H9 (cell line): ENCODE measurements at places on chromosomes 4 and X.

GRCh38 chrX:10203617-10204016 lies 46.8 kb downstream of the CLCN4 start:
- DNase-seq, result no peak

GRCh38 chr4:74376888-74377483 lies 12.0 kb downstream of the EREG start:
- no peak for DNase-seq

DNA sequence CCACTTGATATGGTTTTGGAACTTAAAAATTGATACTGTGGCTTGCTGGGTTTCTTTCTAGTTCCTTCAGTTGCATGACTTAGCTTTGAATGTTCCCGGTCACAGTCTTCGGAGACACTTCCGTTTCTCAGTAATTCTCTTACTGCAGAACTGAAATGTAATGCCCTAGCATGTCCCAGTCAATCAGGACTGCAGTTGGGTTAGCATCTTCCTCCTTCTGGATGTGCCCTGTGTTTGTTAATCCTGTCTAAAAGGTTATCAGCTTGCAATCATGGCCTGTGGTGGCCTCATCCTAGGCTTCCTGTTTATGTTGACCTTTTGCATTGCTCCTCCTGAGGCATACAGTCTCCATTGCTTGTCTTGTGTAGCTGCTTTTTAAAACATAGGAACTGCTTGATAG lies 275.9 kb downstream of the ARHGAP10 start:
- no peak for DNase-seq

DNA sequence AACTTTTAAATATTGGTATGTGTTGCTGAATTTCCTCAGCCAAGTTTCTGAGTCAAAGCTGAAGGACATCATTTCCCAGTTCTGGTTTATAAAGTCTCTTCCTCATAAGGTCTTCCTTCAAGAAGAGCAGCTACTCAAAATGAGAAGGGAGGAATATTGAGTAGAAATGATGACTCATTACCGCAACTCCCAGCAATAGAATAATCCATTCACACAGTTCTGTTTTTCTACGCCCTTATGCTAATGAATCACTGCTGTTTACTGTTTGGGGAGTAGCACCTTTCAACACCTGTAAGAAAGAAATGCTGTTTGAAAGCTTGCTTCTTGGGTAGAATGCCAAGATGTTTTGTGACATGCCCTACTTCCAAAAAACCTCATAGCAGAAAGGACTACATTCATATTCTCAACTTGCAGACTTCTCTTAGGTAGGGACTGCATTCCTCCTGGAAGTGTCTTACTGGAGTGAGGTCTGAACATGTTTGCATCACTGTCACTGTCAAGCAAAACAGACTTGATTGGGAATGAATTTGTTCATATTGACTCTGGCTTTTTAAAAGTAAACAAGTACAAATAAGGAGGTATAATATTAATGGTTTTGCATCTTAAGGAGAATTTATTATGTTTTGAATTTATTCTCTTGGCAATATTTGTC lies 147.2 kb upstream of the BANK1 start:
- DNase-seq, result no peak

DNA sequence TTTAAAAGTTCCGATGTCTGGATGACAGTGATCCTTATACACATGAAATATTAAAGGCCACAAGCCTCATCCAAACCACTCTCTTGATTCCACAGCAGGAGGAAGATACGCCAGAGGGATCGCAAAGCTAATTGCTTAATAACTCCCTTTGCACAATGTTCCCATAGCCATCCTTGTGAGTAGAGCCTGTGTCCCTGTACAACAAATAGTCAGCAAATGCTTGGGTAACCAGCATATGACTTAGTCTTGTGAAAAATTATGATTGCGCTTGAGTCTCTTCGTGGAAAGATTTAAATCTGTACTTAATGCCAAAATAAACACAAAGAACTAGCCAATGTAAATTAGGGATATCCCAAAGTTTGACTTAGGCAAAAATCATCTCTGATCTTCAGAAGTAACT lies 31.5 kb downstream of the SLC9A7 start:
- no peak for DNase-seq

- no peak for DNase-seq
These were observed 1.3 kb downstream of the NCAPG start for GRCh38 chr4:17812125-17812524.

DNA sequence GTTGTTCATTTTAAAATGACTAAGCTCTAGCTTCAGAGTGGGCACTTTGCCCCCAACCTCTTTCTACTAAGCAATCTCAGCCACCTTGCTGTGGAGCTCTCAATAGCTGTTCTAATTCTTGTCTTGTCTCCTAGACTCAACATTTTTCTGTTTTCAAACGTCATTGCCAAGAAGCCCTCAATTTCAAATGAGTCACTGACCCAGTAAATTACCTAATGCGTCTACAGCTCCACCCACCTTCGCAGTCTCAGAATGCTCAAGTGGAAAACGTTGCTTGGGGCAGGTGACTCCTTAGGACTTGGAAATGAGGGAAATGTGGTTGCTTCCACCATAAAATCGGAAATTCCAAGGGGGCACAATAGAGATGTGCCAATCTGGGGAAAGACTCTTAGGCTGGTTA lies 59.0 kb downstream of the ING2 start:
- no peak for DNase-seq

- DNase-seq, result peak; percentile 72
These were observed 1.7 kb downstream of the FRAS1 start for GRCh38 chr4:78058591-78059523.

DNA sequence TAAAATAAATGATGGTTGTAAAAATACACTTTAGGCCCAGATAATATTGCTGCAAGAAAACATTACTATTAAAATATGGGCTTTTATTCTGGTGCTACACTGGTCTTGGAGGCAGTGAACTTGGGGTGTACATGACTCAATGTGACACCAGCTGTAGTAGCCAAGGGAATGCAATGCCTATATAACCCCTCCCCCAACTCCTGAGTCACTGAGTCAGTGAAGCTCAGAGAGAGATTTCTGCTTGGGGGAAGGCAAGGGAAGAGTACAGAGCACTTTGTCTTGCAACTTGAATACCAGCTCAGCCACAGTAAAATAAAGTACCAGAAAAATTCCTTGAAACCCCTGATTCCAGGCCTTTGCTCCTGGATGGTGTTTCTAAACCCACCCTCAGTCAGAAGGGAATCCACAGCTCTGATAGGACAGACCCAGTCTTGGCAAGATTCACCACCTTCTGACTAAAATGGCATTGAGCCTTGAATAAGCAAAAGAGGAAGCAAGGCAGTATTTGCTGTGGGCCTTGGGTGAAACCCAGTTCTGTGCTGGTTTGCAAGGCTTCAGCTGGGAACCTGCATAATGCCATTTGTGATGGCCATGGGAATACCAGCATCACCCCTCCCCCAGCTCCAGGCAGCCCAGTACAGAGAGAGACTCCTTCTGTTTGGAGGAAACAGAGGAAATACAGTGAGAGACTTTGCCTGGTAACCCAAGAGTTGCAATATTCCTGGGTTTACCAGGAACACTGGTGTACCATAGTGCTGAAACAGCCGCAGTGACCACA lies 209.9 kb downstream of the IQCM start:
- no peak for DNase-seq

- no peak for DNase-seq
These were observed 282.0 kb downstream of the GALNTL6 start for GRCh38 chr4:172095161-172095560.

- peak; percentile 24 for DNase-seq
These were observed 11.5 kb downstream of the PPP2R2C start for GRCh38 chr4:6460876-6461275.

DNA sequence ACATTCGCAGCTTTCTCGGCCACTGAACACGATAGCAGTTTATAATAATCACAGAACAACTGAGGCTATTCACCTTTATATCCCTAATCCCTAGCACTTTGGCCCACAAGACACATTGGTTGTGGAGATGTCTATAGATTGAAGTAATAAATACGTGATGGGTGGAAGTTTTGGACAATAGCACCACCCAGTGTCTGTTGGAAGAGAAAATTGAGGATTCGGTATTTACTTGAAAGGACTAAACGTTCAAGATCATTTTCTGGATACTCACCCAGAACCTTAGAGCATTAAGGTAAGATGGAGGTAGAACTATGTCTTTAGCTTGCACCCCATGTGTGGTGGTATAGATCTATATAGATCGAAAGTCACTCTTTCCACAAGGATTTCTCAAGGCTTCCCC lies 787 bp upstream of the TMSB15A start:
- DNase-seq, result no peak

- DNase-seq, result no peak
These were observed 136.8 kb upstream of the AFF2 start for GRCh38 chrX:148363471-148364235.

GRCh38 chrX:15468036-15468435 lies 25.1 kb downstream of the PIR start:
- no peak for DNase-seq

- DNase-seq, result no peak
These were observed 15.5 kb upstream of the HSD17B11 start for GRCh38 chr4:87406462-87406861.

- no peak for DNase-seq
These were observed 148.1 kb downstream of the NWD2 start for GRCh38 chr4:37392521-37393255.

DNA sequence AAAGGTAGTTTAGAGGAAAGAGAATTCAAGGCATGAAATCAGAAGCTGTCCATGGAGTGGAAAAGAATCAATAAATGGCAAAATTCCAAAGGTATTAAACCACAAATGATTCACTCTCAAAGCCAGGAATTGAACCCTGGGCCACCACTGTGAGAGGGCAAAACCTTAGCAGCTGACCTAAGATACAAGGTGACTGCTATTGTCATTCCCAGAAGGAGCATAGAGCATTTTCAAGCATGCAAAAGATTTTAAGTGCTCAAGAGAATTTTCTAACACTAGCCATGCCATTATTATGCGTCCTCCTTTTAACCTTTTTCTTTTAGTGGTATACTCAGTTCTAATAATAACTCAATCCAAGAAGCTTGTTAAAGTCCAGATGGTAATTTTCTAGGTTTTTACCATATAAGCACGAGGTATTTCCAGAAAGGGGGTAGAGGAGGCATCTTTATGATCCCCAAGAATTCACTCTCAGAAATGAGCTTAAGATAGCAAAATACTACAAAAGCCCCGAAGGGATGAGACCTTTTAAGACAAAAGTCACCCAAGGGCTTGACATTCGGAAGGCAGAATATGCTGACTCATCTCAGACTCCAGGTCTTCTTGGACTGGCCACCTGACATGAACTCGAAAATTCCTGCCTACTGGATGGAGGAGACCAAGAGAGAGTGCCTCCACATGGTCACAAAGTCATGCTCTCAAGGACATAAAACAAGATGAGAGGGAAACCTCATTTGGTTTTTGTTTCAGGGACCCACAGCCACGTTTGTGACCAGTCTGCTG lies 13.8 kb upstream of the PAGE5 start:
- DNase-seq, result no peak

DNA sequence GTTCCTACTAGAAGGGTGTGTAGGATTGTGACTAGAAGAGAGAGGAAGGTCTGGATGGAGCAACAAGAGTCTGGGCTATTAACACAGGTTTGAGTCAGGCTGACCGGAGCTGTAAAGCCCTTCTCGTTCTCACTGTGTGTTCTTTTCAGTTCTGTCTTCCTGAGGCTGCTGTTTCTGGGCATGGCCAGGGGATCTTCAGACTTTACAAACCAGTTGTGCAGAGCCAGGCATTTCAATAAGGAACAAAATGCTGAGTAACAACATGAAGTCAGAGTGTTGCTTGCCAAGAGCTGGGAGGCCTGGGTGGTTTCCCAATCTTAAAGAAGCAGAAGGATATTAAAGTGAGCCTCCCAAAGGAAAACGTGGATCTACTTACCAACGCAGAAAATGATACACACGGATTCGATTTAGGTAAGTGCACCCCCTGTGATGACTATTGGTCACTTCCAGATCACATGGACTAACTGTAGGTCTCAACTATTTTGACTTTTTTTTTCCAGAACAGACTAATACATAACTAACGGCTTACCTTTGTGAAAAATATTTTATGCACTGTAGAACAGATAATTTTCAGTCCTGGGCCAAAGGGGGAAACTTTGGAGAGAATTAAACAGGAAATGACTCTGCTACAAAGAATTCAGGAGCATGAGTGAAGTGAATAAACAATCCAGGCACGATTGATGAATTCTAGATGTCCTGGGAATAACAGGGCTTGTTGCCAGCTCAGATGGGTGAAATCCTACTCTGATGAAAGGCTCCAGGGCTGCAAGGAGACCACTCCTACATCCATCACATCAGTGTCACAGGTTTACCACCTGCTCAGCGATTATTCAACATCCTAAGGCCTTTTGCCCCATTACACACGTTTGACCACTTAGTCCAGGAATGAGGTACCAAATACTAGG lies 94.5 kb downstream of the ANXA3 start:
- DNase-seq, result no peak

- no peak for DNase-seq
These were observed 453.3 kb upstream of the INTU start for GRCh38 chr4:127179256-127180087.

GRCh38 chr4:67549123-67549522 lies 3.8 kb upstream of the CENPC start:
- no peak for DNase-seq

DNA sequence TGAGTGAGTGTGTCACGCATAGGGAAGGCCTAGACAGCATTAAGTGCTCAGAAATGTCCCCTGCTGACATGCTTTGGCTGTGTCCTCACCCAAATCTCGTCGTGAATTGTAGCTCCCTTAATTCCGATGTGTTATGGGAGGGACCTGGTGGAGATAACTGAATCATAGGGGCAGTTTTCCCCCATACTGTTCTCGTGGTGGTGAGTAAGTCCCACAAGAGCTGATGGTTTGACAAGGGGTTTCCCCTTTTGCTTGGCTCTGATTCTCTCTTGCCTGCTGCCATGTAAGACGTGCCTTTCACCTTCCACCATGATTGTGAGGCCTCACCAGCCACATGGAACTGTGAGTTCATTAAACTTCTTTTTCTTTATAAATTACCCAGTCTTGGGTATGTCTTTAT lies 78.0 kb downstream of the NSUN7 start:
- DNase-seq, result no peak

GRCh38 chrX:155871934-155872333 lies 9.2 kb upstream of the VAMP7 start:
- no peak for DNase-seq

DNA sequence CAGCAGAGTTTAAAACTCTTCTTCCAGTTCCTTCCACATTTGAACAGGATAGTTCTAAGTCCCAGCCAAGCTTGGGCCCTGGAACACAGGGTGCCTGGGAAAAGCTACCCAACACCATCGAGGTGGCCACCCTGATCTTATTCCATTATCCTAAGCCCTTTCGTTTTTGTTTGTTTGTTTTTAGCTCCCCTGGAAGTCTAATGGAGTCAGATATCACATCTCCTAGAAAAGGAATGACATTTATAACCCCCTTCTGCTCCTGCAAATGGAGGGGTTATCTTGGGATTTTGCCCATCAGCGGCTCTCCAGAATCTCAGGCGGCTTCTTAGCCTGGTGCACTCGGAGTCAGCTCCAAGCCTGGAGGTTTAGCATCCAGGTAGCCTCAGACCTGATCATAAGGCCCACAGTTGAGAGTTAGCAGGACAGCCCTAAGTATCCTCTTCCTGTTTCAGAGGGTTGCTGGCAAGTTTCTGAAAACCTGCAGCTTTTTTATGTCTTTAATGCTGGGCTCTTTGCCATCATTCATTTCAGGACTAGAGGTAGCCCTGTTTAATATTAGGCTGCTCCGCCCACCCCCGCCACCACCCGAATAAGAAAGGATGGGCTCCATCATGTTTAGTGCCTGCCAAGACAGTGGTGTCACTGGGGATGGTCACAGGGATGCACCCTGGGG lies 230.0 kb upstream of the LNX1 start:
- no peak for DNase-seq
